ENCODE measurements at places on chromosomes 2 and 18.

- DNase-seq, result no peak
Observed at GRCh38 chr18:58135183-58135641, 91.2 kb downstream of the NEDD4L start.

- no peak for DNase-seq
Observed at GRCh38 chr2:127226132-127226519, 6.0 kb upstream of the CYP27C1 start.

GRCh38 chr18:56257205-56257604 lies 381.2 kb downstream of the TXNL1 start:
- no peak for DNase-seq

DNA sequence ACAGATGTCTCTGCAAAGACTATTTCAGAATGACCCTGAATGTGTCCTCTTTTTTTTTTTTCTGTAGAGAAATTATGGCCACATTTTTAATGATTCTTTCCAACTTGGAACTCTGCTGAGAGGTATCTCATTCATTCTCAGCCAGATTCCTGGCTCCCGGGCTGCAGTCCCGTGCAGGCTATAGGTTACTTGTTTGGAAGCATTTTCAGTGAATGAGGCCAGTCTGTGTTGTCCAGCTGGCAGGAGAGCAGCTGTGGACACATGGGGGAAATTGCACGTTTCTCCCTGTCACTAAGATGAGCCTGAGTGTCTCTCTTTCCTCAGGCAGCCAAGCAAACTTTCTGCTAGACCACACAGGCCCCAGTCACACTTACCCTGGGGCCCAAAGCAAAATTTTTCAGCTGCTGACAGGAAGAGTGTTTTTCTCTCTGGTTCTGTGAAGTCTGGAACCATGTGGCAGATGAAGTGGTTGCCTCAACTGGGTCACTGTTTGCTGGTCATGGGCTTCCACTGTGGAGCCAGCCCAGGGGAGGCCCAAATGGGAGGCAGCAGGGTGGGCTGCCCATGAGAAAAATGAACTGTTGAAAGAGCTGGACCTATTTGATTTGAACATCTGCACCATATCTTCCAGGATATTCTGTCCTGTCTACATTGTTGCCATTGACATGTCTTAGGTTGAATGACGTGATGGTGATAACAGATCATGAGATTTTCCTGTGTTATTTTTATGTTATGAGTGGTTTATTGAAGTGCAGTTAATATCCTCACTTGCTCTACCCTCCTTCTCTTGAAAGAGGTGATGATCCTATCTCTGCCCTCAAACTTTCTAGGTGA lies 431.2 kb downstream of the LPIN1 start:
- no peak for DNase-seq

GRCh38 chr2:66824926-66825325 lies 390.0 kb downstream of the MEIS1 start:
- no peak for DNase-seq

DNA sequence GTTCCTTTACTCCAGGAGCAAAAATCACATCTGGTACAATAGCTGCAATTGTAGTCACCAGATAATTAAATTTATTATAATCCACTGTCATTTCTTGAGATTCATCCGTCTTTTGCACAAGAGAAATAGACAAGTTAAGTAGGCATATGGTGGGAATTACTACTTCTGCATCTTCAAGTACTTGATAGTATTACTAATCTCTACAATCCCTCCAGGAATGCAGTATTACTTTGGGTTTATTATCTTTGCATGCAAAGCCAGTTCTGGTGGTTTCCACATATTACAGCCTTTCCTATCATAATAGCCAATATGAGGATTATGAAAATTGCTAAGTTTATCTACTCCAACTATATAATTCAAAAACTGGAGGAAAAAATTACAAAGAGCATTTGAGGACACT lies 254.1 kb downstream of the IKZF2 start:
- no peak for DNase-seq
